ENCODE measurements at places on chromosomes 13 and 19. TPM values are rescaled to one million over a fixed set of nuclear protein-coding genes. Genes with fewer than 3 reads are reported as not detected.

Gene RPL18A
- total RNA-seq = 2,030 TPM

DNA sequence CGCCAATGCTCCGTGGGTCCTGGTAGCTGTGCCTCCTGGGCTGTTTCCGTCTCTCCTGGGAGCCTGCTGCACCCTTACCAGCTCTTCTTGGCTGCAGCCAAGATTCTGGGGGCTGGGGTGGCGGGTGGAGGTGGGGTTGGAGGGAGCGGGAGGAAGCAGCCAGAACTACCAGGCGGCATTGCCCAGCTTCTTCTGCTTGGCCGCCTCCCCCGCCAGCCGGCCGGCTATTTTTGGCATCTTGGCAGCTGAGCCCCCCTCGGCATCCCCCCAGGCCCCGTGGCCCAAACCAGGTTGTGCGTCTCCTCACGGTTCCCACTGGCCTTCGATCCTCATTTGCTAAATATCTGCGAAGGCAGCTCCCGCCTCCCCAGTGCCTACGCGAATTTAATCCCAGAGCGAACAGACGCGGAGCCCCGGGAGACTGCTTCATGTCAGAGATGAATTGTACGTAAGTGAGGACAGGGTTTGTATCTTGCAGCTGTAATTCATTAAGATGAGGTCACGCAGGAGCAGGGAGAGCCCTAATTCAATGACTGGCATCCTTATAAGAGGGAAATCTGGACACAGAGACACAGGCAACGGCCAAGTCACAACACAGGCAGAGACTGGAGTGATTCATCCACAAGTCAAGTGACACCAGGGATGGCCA lies 12.8 kb upstream of the PEAK3 start:
- no peak for DNase-seq

GRCh38 chr13:105607426-105607825 lies 928.0 kb downstream of the EFNB2 start:
- no peak for DNase-seq

Gene TINCR
- total RNA-seq = 4.5 TPM

Gene CRX
- not detected for total RNA-seq

- no peak for DNase-seq
These were observed 152.6 kb downstream of the KDM4B start for GRCh38 chr19:5121266-5122120.

Gene IL17D
- 0.67 TPM for total RNA-seq

DNA sequence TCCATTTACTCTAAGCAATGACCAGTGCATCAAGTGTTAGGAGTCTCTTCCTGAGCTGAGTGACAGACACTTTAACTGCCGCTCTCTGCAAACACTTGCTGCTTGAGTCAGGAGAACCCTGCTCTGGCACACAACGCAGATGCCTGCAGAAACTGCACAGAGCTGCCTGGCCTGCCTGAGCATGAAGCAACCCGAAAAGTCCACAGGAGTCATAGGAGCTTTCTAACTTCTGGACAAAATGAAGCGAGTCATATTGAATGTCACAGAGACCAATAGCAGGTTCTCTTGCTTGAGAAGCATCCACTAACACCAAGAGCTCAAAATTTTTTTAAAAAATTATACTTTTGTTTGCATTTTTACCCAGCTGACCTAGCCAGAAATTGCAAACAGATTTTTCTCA lies 232.4 kb downstream of the LHFPL6 start:
- peak; percentile 83 for DNase-seq

- DNase-seq = peak; percentile 62
These were observed 34.9 kb downstream of the PAK4 start for GRCh38 chr19:39160523-39160861.

GRCh38 chr19:35741203-35741515 lies 1.1 kb downstream of the IGFLR1 start:
- no peak for DNase-seq

DNA sequence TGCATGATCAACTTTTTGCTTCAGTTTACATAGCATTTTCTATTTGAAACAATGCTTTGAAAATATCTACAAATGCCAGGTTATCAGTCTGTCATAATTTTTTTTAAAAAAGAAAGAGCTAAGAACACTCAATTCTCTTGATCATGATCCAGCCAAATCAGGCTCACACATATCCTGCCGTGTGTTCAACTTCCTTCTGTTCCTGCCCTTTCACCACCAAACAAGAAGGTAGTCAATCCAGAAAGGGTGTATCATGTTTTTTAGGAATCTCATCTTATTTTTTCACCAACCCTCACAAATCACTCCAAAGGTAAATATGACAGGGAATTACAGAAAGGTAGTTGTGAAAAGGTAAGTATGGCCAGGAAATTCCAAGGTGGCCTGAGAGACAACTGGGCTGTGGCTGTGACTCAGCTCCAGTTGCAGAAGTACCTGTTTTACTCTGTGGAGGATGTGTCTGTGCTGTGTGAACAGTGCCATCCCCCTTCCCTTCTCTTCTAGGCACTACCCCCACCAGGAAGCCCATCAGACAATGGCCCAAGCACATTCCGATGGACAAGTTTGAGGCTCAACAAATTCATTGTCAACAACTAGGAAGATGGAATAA lies 138.8 kb upstream of the GJB6 start:
- peak; percentile 77 for DNase-seq

Gene ZNF814
- total RNA-seq = 5.2 TPM

DNA sequence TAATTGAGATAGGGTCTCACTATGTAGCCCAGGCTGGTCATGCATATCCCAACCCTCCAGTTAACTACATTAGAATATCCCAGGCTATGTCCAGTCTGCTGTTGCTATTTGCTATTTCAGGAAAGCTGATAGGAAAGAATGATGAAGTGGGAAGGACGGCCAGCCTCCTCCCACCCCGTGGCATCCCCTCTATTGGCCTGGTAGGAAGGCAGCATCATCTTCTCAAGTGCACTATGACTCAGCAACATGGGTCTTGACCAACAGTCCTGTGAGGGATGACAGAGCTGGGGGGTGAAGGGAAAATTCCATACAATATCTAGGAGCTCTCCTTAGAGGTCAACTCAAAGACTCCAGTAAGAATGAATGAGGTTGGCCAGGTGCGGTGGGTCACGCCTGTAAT lies 48.0 kb upstream of the ABCC4 start:
- no peak for DNase-seq

Gene ELANE
- total RNA-seq = not detected

DNA sequence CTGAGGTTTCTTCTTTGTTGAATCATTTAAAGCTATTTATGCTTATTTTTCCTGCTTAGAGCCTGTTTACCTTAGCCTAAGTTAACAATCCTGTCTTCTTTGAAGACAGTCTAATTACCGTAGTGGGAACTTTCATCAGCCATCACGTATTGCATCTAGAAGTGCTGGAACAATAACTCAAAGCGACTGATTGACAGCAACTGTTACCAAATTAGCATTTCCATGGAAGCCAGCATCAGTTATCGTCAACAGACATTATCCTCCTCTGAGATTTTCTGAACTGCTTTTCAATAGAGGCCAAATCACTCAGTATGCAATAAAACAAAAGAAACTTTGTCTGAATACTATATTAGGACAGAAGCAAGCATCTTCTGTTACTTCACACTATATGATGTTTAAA lies 433.3 kb upstream of the SLITRK1 start:
- DNase-seq = no peak

DNA sequence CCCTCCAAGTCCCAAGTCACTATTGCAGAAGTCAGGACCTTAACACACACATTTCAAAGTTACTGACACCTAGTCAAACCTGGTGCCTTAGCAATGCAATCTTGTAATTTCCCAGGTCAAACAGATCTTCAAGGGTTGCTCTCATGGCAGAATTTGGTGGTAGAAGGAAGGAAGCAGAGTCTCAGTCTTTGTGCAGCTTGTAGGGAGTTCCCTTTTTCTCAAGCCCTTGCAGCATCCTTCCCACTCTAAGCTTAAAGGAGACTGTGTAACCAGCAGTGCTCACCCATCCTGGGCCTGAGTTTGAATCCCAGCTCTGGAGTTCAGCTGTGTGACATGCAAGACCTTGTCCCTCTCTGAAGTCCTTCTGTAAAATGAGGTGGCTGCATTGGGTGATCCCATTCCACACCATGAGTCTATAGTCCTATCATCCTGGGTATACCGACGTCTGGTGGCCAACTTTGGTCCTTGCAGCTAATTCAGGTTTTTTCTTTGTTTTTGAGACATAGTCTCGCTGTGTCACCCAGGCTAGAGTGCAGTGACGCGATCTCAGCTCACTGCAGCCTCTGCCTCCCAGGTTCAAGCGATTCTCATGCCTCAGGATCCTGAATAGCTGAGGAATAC lies 9.8 kb downstream of the SIGLEC10 start:
- peak; percentile 20 for DNase-seq

GRCh38 chr19:52398081-52398441 lies 412 bp downstream of the ZNF528 start:
- no peak for DNase-seq

Gene LILRA2
- total RNA-seq = not detected

GRCh38 chr19:31629579-31630363 lies 280.5 kb upstream of the TSHZ3 start:
- DNase-seq = no peak

GRCh38 chr13:103515410-103515809 lies 449.2 kb upstream of the SLC10A2 start:
- DNase-seq = no peak

Gene RRAS
- total RNA-seq = 84.2 TPM

DNA sequence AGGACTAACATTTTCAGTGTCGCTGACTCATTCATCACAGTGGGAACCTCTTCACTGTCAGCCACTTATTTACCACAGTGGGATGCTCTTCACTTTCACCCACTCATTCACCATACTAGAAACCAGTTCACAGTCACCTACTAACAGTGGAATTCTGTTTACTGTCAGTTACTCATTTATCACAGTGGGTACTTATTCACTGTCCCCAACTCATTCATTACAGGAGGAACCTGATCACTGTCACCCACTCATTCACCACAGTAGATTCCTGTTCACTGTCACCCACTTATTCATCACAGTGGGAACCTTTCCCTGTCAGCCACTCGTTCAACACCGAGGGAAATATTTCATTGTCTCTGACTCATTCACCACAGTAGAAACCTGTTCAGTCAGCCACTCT lies 10.1 kb upstream of the ZNF85 start:
- DNase-seq = peak; percentile 36

Gene TMEM59L
- not detected for total RNA-seq

- no peak for DNase-seq
These were observed 55.2 kb downstream of the SPATA13 start for GRCh38 chr13:24215732-24216131.

Gene AMH
- 1.2 TPM for total RNA-seq

GRCh38 chr19:1408300-1409203 lies 1.2 kb downstream of the DAZAP1 start:
- DNase-seq = peak; percentile 51

GRCh38 chr13:111973605-111974340 lies 93.2 kb upstream of the SOX1 start:
- no peak for DNase-seq

Data from mammary epithelial cell (primary cell).